ENCODE measurements at places on chromosomes 5 and 9. TPM values are rescaled to one million over a fixed set of nuclear protein-coding genes. Genes with fewer than 3 reads are reported as not detected.

DNA sequence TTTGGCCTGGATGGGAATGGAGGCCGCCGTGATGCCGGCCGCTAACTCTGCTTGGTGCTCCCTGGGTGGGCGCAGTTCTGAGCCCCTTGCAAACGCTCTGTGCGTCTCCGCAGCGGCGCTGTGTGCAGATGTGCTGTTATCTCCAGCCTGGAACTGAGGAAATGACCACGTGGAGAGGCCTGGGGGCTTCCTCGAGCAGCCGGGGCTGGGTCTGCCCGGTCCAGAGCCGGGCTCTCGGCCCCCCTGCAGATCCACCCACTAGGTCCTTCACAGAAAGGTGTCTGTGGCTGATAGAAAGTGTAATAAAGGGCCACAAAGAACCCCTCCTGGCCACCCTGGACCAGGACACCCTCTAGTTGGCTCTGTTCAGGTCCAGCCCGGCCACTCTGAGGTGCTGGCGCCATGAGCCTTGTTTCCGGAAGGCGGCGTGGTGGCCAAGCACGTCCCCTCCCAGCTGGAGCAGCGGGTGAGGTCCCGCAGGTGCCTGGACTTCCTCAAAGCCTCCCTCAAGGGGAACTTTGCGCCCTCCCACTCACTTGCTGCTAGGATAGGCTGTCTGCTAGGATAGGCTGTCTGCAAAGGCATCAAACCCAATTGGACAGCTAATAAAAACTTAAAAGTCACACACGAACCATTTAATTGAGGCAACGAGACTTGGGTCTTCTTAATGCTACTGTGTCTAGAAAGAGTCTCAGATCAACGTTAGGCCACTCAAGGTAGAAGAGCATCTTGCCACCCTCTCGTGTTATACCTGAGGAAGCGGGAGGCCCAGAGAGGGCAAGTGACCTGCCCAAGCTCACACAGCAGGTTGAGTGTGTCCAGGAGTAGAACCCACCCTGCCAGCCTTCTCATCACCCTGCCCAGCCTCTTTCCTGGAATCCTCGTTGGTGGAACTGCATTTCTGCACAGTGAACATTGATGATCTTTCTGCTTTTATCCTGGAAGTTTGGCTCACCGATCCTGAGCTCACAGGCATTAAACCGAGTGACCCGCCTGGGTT is 109.3 kb upstream of the FCN2 start:
- DNase-seq, result no peak

DNA sequence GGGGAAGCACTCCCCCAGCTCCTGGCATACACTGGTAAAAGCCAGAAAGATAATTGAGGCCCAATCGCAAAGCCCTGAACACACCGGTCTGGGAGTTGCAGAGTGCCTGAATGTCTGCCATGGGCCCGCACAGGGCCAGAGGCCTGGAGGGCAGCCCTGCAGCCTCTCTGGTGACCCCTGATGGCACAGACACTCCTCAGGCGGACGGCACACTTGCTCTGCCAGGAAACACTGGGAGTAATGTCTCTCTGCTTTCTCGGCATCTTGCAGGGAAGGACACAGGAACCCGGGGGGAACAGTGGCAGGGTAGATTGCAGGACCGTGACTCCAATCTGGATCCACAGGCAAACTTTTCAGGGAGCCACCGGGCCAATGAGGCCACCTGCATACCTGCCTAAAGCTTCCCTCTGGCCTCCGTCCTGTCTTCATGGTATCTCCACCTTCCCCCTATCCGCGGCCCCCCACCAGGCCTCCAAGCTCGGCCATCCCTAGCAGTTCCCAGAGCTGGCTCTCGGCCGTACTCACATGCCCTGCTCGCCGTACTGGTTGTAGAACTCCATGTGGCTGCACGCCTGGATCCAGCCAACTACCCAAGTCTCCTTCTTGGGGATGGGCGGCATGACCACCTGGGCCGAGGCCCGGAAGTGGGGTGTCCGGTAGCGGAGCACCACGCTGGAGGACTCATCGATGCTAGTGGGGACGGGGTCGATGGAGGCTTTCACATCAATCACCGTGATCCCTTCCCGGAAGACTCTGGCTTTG is 797 bp downstream of the FAM78A start:
- peak; percentile 46 for DNase-seq

DNA sequence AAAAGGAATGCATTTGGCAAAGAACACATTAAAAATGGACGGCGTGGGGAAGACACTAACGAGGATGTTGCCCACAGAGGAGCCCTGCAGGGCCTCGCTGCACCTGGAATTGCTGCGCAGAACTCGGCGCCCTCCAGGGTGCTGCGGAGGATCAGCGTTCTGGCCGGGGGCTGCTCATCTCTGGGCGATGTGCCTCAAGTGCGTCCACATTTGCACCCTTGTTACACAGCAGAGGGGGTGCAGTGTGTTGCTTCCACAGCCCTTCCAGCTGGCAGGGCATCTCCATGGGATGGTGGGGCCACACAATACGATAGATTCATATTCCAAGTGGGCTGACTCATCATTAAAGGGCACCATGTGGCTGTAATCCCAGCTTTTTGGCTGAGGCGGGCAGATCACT is 63.1 kb downstream of the AK8 start:
- no peak for DNase-seq

DNA sequence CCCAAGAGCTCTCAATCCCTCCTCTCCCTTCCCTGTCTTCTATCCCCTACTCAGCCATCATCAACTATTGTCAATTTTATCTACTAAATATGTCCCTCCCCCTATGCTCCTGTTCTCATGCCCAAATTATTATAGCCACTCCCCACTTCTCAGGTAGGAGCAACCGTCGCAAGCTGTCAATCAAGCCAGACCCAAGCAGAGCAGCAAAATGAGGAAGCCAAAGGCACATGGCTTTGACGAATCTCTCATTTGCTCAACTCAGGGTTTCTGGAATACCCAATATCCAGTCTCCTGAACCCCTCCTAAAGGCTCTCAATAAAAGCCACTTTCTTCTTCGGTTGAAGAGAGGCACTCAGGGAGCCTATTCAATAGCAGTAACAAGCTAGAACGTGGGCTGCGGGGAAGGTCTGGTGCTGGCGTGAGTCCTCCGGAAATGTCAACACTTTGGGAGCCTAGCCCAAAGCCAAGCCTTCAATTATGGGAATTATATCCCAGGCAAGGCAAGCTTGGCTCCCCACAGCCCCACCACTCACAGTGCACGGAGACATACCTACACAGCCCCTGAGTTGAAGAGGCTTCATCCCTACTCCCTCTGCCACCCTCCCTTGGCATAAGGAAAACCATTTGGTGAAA is 47.7 kb downstream of the SIL1 start:
- peak; percentile 20 for DNase-seq

GRCh38 chr9:130008538-130008937 is 34.5 kb downstream of the FNBP1 start:
- DNase-seq, result no peak

DNA sequence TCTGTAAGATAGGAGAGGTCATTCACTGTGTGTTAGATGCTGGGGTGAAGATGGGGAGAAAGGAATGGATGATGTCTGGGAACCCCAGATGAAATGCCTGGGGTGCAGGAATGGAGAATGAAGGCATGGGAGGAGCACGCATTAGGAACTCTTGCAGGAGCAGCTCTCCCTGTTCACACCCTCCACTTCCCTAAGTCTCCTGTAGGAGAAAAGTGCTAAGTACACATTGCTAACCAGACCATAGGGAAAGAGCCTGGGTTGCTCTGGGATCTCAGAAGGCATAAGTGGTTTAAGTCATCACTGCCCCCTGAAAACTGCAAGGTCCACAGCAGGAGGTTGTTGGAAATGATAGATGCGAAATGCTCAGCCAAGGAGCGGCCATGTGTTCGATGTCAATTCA is 163.1 kb downstream of the SEC61B start:
- no peak for DNase-seq

DNA sequence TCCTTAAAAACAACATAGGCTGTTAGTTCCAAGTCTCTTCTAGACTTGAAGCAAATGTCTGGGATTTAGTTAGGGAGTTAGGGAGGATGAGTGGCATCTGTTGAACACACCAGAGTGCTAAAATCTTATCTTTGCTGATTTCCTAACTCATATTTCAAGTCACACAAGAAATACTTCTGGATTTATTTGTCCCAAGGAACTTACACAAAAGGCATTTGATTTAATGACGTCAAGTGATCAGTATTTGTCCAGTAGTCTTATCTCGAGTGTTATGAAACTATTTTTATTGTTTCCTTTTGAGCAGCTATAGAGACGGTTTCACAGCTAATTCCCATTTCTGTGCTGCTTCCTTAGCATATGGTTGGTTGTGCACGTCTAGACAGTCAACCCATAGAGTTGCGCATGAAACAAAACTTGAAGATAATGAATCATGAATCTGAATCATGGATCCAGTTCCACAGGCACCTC is 140.5 kb upstream of the TUT7 start:
- DNase-seq, result no peak

DNA sequence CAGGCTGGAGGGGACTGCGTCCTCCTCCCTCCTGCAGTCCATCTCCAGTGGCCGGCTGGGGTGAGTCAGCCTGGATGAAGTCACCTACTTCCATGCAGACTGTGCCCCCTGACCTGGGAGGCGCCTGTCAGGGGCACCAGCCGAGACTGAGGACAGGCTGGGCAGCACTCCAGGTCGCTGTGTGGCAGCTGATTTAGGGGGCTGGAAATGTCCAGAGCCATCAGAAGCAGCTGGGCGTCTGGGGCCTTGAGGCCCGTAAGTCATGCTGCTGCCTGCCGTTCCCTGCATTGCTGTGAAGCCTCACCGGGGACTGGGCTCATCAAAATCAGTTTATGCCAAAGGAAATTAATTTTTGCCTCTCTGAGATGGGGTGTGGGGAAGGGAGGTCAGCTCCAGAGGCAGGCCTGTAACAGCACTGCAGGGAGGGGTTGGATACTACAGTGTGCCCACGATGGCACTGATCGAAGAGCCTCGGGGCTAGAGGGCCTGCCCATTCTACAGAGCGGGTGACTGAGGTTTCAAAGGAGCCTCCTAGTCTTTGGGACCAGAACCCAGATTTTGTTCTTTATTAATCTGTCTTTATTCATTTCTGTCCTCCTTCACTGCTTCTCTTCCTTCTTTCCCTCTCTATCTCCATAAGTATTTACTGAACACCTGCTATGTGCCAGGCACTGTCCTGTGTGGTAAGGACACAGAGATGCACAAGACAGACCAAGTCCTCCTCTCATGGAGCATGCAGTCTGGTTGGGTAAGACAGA is 70.4 kb upstream of the PSD2 start:
- DNase-seq, result no peak

GRCh38 chr9:8684978-8685708 is 885.6 kb upstream of the DMAC1 start:
- no peak for DNase-seq

- DNase-seq, result no peak
Measured at GRCh38 chr5:81768935-81769452, 18.1 kb upstream of the SSBP2 start.

GRCh38 chr5:172447646-172448365 is 6.5 kb downstream of the SH3PXD2B start:
- DNase-seq, result no peak

DNA sequence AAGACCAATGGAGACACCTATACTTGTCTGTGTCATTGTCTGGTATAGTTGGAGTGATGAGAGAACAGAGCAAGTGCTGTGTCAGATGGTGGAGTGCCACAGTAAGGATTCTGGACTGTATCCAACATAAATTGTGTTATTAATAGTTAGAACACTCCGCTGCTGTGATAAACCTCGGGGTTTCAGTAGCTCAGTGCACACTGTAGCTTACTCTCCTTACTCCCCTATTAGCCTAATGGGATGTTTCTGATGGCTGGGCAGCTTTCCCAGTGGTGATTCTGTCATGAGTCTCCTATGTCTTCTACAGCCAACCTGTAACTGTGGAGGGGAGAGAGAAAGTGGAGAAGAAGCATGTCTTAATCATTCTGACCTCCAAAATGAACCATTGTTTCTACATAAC is 127.6 kb upstream of the PTCH1 start:
- DNase-seq, result no peak

- no peak for DNase-seq
Measured at GRCh38 chr9:29006628-29007027, 1433.3 kb upstream of the C9orf72 start.

DNA sequence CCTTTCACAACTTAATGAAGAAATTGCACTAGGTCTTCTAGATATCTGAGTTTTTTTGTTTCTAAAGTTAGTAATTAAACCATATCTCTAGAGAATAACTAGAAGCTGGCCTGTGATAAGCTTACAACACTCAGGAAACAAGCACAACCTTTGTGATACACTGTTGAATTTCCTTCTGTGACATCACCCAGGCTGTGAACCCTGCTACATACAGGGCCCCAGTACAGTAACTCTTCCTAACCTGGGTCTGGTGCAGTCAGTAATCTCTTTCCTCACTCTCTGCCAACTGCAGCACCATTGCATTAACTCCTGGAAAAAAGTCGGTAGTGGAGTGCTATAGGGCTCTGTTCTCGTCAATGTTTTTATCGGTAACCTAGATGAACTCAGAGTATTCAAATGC is 10.6 kb upstream of the IGFBPL1 start:
- DNase-seq, result no peak

DNA sequence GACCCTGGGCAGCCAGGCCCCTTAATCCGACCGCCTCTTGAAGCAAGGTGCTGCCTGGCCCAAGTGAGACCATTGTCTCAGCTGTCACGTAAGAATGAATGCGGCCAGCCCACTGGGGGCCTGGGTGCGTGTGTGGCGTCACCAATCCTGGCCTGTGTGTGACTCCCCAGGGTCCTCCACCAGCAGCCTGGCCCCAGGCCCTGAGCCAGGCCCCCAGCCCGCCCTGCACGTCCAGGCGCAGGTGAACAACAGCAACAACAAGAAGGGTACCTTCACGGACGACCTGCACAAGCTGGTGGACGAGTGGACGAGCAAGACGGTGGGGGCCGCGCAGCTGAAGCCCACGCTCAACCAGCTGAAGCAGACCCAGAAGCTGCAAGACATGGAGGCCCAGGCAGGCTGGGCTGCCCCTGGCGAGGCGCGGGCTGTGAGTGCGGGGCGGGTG is 124.2 kb downstream of the WNK2 start:
- DNase-seq, result no peak

- no peak for DNase-seq
Measured at GRCh38 chr5:139579-140442, 47.8 kb downstream of the PLEKHG4B start.

DNA sequence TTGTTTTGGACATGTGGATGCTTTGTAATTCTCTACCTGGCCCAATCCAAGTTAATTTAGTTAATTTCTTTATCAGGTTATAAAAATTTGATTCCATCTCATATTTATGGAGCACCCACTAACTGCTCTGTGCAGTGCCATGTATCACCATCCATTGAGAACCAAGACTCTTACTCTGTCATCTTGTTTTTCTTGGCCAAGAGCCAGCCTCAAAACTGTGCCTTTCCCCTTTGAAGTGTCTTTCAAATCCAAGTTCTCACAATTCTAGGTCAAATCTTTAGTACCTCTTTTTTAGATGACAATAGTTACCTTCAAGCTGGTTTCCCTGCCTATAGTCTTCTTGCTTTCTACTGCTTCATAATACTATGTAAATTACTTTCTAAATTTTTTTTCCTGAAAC is 3.2 kb downstream of the COMMD10 start:
- no peak for DNase-seq

- no peak for DNase-seq
Measured at GRCh38 chr5:41296066-41296465, 82.7 kb upstream of the C6 start.

CDH9 gene
- total RNA-seq, result 2.7 TPM

SKP1 gene
- total RNA-seq, result 40.7 TPM

CMYA5 gene
- total RNA-seq, result 0.27 TPM

SUSD1 gene
- 27.2 TPM for total RNA-seq

PLAC8L1 gene
- total RNA-seq, result not detected

All from hematopoietic multipotent progenitor cell (in vitro differentiated cells).